ENCODE measurements at places on chromosomes 7 and 10. TPM values are rescaled to one million over a fixed set of nuclear protein-coding genes. Genes with fewer than 3 reads are reported as not detected.

The HOXA3 gene
- total RNA-seq = 4.0 TPM

The ADAMTS14 gene
- 2.9 TPM for total RNA-seq

The EGFR gene
- total RNA-seq = 104 TPM

The DKK1 gene
- total RNA-seq = 66.2 TPM

The VAX1 gene
- not detected for total RNA-seq

Measured in osteoblast (primary cell).